Activated B cell treated with CpG ODN at 0.5 μM for 24 hours (primary cell): ENCODE measurements at places on chromosomes 16 and 17.

GRCh38 chr16:70253291-70254106 lies 1.8 kb upstream of the EXOSC6 start:
- no peak for DNase-seq

DNA sequence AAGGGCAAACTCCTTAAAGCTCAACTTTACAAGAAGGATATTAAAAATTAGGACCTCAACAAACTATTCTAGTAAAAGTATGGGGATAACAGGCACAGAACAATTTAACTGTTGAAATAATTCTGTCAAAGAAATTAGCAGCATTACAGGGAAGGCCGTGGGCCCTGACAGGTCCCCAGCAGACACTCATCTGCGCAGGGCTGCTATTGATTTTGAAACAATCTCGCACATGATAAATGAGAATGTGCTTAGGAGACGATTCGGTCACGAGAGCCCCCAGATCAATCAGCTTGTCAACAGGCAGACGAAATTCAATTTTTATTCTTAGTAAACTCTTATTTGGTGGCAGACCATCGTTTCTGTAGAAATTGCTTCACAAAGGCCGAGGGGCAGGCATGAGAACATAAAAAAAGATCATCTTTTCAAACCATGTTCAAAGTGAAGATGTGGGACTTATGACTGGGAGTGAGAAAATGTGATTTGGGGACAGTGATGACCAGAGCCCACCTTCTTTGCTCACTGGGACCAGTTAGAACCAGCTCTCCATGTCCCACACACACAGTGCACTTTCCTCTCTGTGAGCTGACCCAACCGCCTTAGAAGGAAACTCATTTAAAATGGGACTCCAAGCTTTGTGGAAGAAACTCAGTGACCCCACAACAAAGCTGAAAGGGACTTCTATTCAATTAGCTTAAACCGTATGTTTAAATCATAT lies 654.5 kb downstream of the TOX3 start:
- DNase-seq, result no peak

GRCh38 chr17:77167472-77168306 lies 26.9 kb downstream of the SEC14L1 start:
- no peak for DNase-seq

GRCh38 chr16:48123104-48123788 lies 32.5 kb downstream of the ABCC12 start:
- DNase-seq, result no peak

DNA sequence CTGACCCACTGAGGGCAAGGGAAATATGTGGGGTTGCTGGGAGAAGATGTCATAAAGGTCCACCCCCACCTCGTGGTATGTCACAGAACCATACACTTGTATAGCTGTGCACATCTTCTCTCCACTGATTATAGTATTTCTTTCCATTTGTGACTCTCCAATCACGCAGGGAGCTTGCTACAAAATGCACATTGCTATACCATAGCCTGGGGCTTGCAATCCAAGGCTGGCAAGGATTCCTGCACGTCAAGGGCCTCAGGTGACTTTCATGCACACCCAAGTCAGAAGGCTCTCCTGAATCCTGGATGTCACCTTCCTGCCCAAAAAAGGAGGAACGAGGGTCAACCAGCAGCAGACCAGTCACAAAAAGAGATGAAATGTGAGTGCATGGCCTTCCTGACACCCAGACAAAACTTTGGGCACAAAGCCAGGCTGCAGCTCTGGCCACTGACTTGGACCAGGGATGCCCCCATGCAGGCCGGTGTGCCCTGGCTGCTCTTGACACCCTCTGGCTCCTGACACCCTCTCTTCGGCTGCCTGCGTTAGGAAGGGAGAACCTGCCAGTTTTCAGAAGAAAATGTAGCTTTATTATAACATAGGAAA lies 12.1 kb downstream of the TBC1D26 start:
- no peak for DNase-seq

- no peak for DNase-seq
These were observed 15.6 kb upstream of the TMEM98 start for GRCh38 chr17:32912218-32912897.

- no peak for DNase-seq
These were observed 1.2 kb upstream of the FLYWCH1 start for GRCh38 chr16:2910441-2910969.

DNA sequence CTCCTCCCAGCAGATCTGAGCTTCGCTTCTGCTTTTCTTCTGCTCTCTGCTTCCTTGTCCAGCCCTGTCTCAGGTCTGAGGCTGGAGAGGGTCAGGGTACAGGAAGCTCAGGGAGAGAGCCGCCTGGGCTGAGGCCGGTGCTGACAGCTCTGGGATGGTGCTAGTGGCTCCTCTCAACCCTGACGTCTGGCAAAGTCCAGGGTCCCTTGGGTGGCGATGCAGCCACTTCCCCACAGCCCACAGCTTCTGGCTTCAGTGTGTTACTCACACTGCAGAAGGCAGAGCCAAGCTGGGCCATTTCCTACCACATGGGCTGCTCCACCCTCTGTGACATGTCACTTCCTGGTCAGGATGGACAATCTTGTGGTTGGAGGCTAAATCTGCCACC lies at the start of gene CD300C:
Gene CD300C, minus strand, starts transcription at position 273 of the 388 bp plus-strand sequence. CDS start 333 bp downstream, outside the sequence.
- no peak for DNase-seq

GRCh38 chr17:65072660-65073071 lies 16.1 kb upstream of the GNA13 start:
- no peak for DNase-seq

DNA sequence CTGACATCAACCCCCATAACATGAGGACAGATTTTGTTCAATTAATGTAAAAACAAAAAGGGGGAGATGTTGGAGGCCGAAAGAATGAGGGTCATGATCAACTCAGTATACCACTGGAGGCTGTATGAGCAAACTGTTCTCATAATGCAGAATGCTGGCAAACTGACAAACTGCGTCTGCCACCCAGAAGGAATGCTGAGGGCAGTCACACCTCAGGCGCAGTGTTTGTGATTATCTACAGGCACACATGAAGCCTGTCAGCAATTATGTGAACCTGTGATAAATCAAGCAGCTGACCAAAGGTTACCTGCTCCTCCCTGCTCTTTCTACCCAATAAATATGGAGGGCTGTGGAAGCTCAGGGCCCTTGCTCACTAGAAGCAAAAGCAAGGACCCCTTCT lies 27.3 kb downstream of the CD300LG start:
- no peak for DNase-seq

DNA sequence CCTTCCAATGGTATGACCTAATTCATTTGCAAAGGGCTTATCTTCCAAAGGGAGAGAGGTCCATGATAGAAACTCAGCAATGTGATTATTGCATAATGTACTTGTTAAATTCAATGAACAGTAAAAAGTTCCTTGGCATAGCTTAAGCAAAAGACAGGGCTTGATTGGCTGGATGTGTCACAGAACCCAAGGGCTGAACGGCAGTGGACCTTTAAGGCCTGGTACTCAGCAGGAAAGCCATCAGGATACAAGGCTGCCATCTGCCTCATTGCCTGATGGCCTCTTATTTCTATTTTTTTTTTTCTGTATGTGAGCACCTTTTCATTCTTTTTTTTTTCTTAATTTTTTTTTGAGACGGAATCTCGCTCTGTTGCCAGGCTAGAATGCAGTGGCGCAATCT lies 208.9 kb upstream of the WSCD1 start:
- DNase-seq, result no peak
